AG04449 (cell line): ENCODE measurements at places on chromosomes 1 and 21.
A peak's percentile ranks its signal among the peaks of the same experiment; 100 is the strongest.

DNA sequence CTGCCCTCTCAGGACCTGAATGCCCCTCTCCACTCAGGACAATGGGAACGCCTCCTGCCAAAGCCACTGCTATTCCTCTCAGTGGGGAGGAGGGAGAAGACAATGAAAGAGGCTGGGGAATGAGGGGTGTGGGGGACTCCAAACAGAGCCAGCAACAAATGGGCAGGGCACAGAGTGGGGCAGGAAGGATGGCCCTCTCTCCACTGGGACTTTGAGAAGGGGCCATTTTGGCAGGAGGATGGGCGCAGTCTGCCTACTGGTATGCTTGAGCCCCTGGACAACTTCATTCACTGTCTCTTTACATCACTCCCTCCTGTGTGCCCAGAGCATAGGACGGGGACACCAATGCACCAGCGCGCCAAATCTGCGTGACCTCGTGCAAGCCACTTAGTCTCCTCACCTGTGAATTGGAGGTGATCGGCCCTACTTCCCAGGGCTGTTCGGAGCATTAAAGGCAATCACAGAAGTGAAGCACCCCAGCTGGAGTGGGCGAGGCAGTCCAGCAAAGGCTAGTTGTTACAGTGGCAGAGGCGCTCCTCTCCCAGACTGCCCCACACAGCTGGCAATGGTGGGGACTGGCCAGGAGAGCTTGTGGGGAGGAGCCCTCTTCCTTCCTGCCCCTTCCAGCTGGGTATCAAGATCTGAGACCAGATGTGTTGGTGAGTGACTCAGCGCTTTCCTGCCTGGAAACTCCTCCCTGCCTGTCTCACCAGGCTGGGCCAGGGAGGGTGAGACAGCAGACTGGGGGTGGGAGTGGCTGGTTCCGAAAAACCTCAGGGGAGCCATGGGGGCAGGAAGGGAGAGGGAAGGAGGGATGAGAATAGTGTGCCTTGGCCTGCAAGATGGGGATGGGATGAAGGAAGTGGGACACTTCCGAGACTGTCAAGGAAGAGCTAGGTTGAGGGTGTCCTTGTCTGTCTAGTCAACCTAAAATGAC is 22.4 kb upstream of the SYNC start:
- DNase-seq: peak; percentile 58

DNA sequence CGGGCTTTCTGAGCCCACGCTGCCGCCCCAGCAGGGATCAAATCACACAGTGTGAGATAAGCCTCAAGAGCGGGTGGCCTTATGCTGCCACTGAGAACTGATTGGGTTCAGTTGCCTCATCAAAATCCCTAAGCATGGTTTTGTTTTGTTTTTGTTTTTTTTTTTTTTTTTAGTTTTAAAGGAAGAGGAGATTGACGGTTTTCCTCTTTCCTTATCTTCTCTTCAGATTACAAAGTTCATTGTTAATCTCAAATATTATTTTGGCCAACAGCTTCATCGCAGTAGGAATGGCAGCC is 651 bp downstream of the COA6 start:
- DNase-seq: no peak

DNA sequence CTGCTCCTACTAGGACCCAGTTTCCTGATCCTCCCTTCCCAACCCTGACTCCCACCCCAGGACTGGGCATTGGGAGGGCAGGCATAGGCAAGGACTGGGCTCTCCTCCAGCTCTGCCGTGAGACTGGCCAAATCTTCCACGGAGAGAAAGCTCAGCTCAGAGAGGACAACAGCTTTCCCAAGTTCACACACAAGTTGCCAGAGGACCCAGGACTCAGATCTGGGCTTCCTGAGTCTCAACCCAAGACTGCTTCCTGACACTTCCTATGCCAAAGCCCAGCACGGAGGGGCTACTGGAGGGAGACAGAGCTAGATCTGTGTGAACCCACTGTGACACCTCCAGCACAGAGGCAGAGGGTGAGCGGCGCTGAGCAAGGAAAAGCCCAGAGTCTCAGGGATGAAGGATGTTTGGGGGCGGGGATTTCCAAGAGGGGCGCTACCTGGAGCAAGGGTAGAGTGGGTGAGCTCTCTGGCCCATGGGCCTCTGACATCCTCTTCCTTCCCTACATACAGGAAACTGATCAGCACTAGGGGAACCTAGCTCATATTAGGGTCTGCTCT is 7.1 kb downstream of the PDZK1IP1 start:
- DNase-seq: no peak

DNA sequence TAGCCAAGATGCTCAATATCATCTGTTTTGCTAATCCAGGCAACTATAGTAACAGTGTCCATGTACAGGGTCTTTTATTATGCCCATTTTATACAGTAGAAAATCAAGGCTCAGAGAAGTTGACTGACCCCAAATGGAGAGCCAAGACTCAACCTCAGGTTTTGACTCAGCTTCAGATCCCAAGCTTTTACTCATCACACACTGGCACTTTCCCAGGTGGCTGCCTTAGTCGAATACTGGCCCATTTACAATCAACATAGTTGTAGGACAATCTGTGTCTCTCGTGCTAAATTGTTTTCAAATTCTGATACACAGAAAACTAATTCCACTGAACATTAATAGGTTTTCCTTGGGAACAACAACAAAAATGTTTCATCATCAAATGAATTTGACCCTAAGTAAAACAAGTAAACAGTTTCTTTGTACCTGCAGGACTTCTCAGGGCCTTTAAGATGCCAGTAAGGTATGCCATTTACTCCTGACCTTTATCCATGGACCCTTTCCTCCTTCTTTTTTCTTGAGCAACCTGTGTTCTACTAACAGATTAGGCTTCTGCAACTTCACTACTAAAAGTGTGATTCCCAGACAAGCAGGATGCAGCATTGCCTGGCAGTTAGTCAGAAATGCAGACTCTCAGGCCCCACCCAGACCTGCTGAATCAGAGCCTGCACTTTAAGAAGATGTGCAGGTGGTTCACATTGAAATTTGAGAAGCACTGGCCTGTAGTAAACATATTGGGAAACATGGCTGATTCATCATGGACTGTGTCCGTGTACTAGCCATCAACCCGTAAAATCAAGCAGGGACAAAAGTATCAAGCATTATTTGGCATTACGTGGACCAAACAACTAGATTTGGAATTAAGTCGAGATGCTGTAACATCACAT is 128.8 kb downstream of the RRAGC start:
- DNase-seq: no peak

DNA sequence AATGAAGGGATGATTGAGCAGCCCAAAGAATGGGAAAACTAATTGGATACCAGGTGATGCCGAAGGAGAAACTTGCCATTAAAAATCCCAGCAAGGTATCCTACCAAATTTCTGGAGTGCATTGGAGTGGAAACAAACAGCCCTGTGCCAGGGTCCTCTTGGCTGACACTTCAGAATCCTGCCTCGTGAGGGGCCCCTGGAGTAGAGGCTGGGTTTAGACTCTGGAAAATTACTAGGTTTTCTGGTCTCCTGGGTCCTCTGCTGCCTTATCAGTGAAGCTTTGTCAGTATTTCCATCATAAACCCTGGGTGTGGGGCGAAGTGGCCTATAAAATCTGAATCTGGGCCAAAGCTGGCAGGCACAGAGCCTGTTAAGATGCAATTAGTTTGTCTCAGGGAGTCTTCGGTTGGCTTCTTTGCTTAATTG is 289.2 kb upstream of the USP24 start:
- no peak for DNase-seq

DNA sequence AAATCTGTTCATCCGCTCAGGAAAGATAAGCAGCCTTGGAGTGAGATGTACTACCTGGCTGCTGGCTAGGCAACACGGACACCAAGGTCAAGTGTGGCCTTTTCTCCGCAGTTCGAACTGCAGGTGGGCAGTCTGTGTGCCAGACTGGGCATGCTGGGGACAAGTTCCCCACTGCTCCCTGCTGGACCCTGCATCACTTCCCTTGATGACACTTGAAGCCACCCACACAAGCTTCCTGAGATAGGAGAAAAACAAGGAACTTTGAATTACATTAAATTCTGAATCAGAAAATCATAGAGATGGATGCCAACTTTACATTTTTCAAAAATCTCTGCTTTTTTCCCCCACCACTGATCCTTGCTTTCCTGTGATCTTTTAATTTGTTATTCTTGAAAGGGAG is 38.3 kb downstream of the BEND5 start:
- DNase-seq: no peak
